ENCODE measurements at places on chromosomes 12 and 14.

- DNase-seq, result no peak
Measured at GRCh38 chr12:112473056-112473455, 54.3 kb downstream of the PTPN11 start.

- no peak for DNase-seq
Measured at GRCh38 chr14:24613241-24613640, 3.8 kb upstream of the GZMH start.

GRCh38 chr12:28583701-28584261, 393.5 kb downstream of the CCDC91 start:
- no peak for DNase-seq

DNA sequence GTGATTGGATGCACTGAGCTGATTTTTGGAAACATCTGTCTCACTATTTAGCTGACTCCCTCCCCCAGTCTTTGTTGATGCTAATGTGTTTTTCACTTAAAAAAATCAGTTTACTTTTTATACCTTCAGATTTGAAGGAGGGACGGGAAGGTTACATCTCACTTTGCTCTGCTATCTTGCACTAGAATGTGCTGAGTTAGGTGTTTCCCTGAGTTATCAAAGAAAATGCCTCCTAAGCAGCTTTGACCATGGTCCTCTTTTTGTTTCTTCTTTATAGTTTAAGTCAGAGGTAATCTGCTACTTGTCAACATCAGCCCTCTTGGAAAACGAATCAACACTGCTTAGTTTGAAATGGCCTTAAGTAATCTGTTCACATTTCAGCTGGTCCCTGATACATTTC, 222.0 kb downstream of the TMEM132D start:
- DNase-seq, result no peak

DNA sequence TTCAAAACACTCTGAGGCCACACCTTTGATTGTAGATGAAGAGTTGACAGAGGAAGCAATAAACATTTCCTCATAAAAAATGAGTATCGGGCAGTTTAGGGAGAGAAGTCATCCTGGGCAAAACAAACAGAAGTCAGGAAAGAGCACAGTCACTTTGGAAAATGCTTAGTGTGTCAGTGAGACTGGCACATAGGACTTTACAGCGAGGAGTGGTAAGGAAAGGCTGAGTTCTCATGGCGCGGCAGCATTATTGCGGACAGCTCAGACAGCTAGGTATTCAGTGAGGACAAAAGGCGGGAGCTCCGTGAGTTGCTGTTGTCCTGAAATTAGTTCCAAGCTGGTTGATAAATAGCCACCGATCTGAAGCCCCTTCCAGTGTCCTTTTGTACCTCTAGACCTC, 229.9 kb downstream of the SNAPC1 start:
- DNase-seq, result no peak

- no peak for DNase-seq
Measured at GRCh38 chr12:13504736-13505135, 308.2 kb downstream of the EMP1 start.

DNA sequence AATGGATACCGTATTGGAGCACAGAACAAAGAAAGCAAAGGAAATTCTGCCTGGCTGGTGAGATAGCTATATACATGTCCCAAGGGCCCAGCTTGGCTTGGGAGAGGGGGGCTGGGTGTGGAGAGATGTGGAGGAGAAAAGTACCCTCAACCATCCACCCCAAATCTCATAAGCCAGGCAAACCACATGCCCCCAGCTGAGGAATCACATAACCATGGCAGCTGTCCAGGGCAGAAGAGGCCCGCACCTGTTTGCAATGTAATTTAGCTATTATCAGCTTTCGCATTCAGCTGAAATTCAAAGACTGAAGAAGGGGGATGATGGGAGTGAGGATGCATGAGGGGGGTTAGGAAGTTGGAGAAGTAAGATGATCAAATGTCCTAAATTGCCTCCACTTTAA, 196.1 kb downstream of the TBX5 start:
- DNase-seq, result peak; percentile 85

- no peak for DNase-seq
Measured at GRCh38 chr12:96020314-96021003, 14.9 kb downstream of the LTA4H start.

DNA sequence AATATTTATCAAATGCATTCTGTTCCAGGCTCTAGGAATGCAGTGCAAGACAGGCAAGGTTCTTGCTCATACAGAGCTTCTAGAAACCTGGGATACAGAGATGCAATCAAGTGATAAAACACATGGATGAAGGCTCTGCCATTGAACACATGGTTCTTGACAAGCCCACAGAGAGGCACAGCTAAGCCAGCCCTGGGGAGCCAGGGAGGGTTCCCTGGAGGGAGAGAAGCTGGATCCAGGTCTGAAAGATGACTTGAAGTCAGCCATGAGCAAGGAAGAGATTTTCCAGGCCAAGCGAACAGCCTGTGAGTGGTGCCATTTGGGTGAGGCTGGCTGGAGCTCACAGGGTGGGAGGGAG, 66.2 kb downstream of the IRF2BPL start:
- no peak for DNase-seq

- DNase-seq, result no peak
Measured at GRCh38 chr14:67031920-67032774, 157.1 kb upstream of the GARIN2 start.

- DNase-seq, result peak; percentile 70
Measured at GRCh38 chr12:50764286-50765094, 589 bp downstream of the ATF1 start.

GRCh38 chr12:98574110-98574509, 19.4 kb upstream of the SLC25A3 start:
- no peak for DNase-seq

GRCh38 chr12:90299121-90299520, 590.5 kb upstream of the ATP2B1 start:
- DNase-seq, result no peak

DNA sequence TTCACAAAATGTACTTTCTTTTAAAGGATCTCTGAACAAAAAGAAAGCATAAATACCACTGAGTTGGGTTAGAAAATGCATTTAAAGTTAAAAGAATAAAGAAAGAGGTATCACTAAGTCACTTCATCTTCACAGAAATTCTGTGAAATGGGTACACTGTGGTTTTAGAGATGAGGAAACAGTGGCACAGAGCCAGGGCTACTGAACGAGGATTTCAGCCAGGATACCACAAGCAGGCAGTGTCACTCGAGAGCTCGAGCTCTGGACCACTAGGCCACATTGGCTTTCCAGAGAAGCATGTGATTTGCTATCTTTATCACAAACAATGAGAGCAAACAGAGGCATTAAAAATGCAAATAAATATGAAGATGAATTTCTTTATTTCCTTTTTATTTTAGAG, 51.0 kb downstream of the WDHD1 start:
- DNase-seq, result no peak

DNA sequence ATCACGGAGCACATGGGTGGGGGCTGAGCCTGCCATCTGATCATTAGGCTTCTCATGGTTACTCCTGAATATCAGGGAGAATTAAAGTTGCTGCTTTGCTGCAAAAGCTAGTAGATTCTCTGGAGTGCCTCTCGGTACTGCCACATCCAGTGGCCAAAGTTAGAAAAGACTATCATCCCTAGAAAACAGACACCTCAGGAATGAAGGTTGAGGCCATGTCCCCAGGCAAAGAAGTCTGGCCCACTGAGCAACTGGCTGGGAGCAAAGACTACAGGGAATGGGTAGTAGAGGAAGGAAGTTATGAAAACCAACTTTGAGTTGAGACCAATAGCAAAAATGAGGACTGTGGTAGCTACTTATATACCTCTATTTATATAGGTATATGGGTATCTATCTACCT, 258.7 kb downstream of the EFCAB11 start:
- DNase-seq, result no peak

DNA sequence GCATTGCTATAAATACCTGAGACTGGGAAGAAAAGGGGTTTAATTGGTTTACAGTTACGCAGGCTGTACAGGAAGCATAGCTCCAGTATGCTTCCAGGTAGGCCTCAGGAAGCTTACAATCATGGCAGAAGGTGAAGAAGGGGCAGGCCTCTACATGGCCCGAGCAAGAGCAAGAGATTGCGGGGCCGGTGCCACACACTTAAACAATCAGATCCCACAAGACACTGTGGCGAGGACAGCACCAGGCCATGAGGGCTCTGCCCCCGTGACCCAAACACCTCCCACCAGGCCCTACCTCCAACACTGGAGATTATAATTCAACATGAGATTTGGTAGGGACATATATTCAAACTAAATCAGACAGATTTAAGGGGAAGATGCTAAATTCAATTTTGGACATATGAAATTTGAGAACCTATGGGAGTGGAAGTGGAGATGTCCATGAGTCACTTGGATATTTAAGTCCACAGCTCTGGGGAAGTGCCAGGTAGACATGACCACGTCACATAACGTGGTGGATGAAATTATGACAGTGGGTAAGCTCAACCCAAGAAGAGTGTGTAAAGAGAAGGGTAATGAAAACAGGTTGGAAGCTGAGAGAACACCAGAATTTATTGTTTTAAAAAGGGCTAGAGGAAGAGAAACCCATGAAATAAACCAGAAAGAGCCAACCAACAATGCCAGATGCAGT, 1.5 kb upstream of the LTA4H start:
- DNase-seq, result no peak

DNA sequence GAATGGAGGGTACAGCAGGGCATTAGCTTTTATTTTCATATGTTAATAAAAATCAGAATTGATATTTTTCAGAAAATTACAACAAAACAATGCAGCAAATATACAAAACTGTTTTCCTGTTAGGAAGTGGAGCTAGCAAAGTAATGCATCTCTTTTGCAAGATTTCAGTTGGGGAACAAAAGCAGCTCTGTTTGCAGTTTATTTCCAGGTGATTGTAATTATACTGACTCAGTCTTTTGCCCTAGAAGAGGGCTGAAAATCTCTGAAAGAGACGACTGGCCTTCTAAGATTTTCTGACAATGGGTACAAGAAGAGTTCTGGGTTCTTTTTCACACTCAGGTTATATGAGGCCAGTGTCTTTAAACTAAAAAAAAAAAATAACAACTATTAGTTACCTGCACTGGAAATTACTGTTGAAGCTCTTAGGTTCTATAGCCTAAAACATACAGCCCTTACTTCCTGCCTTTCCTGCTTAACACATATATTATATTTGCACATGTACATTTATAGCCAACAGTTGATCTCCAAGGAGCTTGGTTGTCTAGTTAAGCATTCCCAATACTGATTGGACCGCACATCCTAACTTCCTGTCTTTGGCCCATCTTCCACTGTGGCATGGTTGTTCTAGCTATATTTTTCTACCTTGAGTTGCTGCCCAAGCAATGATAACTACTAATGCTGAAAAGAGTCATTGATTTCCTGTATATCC, 199.1 kb upstream of the KRR1 start:
- no peak for DNase-seq

- DNase-seq, result no peak
Measured at GRCh38 chr14:69479696-69480095, 4.8 kb upstream of the PLEKHD1 start.

DNA sequence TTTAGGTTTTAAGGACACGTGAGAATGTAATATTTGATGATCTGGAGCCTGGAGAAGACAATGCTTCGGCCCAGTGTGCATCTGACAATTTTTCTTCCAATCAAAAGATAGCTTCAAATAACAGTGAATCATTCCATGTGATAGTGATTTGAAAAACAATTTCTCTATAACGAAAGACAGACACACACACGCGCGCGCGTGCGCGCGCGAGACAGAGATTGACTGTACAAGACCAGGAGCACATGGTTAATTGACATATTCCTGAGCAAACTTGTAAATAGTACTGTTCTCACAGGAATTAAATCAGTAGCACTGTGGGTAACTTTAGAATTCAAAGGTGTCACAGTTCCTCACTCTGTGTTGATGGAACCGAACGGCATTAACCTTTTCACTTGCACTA, 287.5 kb upstream of the LMO3 start:
- DNase-seq, result no peak

DNA sequence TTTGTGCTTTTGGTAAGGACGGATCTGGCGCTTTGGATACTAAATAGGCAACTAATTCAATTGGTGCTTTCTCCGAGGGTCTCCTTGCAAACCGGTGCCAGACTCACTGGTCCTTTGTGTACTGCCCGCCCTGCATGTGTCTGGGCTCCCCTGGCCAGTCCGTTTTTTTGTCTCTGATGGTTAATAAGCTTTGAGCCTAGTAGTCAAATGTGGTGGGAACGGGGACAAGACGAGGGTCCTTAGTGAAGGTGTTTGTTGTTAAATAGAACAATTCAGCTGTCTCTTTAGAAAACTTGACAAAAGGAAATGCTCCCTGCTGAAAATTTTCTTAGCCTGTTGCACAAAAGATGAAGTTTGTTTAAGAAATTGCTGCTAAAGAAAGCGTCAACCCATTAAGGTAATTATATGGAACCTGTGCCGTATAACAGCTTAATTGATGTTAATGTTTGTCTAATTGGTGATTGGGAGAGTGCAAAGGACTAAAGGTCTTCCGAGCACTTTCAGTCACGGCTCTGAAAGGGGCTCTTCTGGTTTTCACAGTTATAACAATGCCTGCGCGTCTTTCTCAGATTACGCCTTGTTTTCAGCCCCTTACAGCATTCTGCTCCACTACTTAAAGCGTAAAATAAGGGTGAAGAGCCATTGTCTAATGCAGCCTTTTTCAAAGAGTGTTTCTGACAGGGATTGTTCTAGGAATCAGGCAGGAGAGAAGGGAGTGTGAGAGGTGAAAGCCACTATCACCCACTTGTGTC, 537.4 kb downstream of the PRKD1 start:
- DNase-seq, result peak; percentile 88

GRCh38 chr12:14066021-14066420, 84.6 kb upstream of the GRIN2B start:
- no peak for DNase-seq

DNA sequence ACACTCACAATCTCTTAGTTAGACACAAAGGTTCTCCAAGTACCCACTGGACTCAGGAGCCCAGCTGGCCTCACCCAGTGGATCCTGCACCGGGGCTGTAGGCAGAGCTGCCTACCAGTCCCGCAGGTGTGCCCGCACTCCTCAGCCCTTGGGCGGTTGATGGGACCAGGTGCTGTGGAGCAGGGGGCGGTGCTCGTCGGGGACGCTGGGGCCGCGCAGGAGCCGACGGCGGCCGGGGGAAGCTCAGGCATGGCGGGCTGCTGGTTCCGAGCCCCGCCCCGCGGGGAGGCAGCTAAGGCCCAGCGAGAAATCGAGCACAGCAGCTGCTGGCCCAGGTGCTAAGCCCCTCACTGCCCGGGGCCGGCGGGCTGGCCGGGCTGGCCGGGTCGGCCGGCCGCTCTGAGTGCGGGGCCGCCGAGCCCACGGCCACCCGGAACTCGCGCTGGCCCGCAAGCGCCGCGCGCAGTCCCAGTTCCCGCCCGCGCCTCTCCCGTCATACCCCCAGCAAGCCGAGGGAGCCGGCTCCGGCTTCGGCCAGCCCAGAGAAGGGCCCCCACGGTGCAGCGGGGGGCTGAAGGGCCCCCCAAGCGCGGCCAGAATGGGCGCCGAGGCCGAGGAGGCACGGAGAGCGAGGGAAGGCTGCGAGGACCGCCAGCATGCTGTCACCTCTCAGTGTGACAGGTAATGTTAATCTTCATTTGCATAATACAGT, 506.8 kb downstream of the LRFN5 start:
- DNase-seq, result no peak

- DNase-seq, result no peak
Measured at GRCh38 chr14:22282949-22283348, 306.1 kb downstream of the DAD1 start.

DNA sequence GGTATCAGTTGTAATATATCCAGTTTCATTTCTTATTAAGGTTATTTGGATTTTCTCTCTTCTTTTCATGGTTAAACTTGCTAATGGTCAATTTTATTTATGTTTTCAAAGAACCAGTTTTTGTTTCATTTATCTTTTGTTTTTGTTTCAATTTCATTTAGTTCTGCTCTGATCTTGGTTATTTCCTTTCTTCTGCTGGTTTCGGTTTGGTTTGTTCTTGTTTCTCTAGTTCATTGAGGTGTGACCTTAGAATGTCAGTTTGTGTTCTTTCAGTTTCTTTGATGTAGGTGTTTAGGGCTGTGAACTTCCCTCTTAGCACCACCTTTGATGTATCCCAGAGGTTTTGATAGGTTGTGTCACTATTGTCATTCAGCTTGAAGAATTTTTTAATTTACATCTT, 145.6 kb upstream of the SLCO1B1 start:
- DNase-seq, result no peak

Data from NCI-H1092 treated with DMSO at 0.1 percent for 48 hours (cell line).